Esophagus squamous epithelium (tissue), 5 donors: ENCODE measurements at places on chromosomes 12 and 14. TPM values are rescaled to one million over a fixed set of nuclear protein-coding genes. Genes with fewer than 3 reads are reported as not detected.

The ZNF891 gene
- total RNA-seq = 3.2 TPM

The INSM2 gene
- not detected for total RNA-seq

The LGR5 gene
- not detected for total RNA-seq

The SLC25A47 gene
- total RNA-seq = not detected

The NYNRIN gene
- total RNA-seq = 14.7 TPM
